ENCODE measurements at places on chromosomes 13 and 19.

DNA sequence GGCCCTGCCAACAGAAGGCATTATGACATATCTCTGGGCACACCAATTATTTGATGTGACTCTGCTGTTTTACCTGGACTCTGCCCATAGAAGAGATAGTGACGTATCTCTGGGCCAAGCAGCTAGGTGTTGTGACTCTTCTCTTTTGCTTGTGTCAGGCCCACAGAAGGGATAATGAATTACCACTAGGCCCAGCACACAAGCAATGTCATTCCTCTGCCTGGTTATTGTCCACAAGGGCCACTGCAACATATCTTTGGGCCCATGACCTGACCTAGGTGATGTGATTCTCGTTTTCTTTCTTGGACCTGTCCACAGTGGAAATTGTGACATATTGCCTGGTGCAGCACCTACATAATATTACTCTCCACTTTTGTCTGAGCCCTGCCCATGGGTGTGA, 65.1 kb upstream of the ZNF724 start:
- no peak for DNase-seq

DNA sequence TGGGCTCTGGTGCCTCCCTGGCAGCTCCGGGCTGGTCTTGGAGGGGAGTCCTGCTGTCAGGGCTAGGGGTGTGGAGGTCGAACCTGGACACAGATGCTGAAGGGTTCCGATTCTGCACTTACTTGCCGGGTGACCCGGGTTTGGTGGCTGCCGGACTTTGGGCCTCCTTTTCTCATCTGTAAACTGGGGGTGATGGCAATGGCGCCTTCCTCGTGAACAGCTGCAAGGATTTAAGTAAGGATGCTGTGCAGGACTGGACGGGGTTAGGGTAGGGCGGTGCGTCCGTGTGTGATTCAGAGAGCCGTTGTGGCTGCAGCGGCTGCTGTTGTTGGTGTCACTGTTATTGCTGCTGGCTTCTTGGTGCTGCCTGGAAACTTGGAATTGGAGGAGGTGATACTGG, 2.4 kb downstream of the HPN start:
- DNase-seq = no peak

- no peak for DNase-seq
Measured at GRCh38 chr13:52644108-52644507, 1.9 kb downstream of the HNRNPA1L2 start.

GRCh38 chr13:47120282-47120681, 223.4 kb upstream of the HTR2A start:
- no peak for DNase-seq

DNA sequence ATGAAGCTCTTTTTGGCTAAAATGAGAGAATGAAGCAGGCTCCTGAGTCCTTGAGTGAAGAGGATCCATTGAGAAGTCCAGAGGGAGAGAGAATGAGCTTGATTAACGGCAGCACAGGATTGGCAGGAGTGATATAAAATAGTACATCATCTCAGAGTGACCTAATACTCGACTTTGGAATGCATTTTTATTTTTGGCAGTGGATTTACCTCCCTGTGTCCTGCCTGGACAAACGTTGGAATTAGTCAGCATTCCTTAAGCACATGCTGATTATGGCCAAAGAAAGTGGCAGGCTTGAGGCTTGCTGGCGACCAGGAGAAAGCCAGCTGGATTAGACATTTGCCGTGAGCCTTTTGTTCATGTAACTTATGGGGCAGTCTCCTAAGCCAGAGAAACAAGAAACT, 22.9 kb downstream of the LRCH1 start:
- DNase-seq = no peak

DNA sequence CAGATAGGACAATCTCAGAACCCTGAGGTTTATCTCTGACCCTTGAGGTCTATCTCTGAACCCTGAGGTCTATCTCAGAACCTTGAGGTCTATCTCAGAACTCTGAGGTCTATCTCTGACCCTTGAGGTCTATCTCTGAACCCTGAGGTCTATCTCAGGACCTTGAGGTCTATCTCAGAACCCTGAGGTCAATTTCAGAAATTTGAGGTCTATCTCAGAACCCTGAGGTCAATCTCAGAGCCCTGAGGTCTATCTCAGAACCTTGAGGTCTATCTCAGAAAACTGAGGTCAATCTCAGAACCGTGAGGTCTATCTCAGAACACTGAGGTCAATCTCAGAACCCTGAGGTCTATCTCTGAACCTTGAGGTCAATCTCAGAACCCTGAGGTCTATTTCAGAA, 2.3 kb downstream of the TLE2 start:
- no peak for DNase-seq

- no peak for DNase-seq
Measured at GRCh38 chr13:106382534-106382933, 152.9 kb downstream of the EFNB2 start.

GRCh38 chr19:33678796-33679585, 57.2 kb downstream of the CHST8 start:
- no peak for DNase-seq

DNA sequence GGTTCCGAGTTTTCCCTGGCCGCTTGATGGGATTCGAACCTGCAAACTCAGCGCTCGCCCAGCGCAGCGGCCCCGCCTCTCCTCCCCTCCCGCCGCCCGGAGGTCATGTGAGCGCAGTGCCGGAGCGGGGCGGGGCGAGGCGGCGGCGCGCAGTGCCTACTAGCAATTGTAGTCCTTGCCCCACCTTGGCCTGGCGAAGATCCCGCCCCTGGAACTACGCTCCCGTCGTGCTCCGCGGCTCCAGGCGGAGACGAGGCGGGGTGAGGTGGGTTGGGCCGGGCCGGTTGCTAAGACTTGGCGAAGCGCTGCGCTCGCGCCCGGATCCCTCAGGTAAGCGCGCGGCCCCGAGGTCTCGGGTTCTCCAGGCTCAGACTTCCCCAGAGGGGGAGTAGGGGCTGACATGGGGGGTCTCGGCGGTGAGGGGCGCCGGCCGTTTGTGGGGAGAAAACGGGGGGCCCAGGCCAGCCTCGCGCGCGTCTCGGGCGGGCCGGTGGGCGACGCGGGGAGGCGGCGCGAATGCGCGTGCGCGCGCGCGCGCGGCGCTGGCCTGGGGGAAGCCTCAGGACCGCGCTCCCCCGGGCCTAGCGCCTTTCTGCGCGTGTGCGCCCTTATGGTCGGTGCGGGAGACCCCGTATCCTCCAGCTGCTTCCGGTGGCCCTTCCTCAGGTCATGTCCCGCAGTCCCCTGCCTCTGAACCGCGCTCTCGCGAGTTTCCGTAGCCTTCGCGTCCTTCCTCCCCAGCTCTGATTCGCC, at the start of the genes ADAT3 and SCAMP4:
Gene ADAT3, plus strand, starts transcription at position 290 of the 753 bp plus-strand sequence. CDS start 6,649 bp downstream, outside the sequence.
Gene SCAMP4, plus strand, starts transcription at position 290 of the 753 bp plus-strand sequence. CDS start 9,621 bp downstream, outside the sequence.
- peak; percentile 92 for DNase-seq

DNA sequence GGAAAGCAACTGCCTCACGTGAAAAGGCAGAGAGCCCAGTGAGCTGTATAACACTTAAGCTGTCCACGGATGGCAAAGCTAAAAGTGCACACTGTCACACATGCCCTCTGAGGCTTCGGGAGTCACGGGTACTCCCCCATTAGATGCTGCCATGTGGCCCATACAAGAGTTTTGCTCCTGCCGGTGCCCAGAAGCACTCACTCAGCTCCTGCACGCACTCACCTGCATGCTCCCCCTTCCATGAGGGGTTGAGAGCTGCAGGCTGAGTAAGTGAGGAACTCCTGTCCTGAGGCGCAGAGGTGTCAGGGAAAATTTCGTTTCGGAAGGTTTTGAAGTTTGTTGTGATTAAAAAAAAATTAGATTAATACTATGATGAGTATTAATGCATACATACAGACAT, 939.2 kb upstream of the ATXN8OS start:
- no peak for DNase-seq

GRCh38 chr19:56088497-56089215, 32.4 kb downstream of the ZNF787 start:
- DNase-seq = no peak

GRCh38 chr19:19031891-19032290, 1.4 kb downstream of the SUGP2 start:
- DNase-seq = no peak

GRCh38 chr19:45927565-45928261, 13.1 kb upstream of the NANOS2 start:
- peak; percentile 85 for DNase-seq

DNA sequence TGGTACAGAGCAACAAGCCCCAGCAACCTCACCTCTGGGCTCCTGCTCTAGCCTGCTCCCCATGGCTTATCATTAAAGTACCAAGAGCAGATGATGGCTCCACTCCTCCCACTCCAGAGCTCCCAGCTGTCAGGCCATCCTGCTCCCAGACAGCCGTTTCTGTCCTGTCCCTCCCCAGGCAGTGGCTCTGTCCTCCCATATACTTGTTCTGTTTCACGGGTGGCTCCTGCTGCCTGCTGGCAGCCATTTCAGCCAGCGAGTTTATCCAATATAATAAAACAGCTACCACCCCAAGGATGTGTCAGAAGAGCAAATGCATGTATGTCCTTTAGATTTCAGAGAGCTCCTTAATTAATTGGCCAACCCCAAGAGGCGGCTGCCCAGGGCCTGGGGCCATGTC, 79.4 kb upstream of the VSTM2B start:
- no peak for DNase-seq

- no peak for DNase-seq
Measured at GRCh38 chr13:44989941-44990340, 603 bp downstream of the GPALPP1 start.

DNA sequence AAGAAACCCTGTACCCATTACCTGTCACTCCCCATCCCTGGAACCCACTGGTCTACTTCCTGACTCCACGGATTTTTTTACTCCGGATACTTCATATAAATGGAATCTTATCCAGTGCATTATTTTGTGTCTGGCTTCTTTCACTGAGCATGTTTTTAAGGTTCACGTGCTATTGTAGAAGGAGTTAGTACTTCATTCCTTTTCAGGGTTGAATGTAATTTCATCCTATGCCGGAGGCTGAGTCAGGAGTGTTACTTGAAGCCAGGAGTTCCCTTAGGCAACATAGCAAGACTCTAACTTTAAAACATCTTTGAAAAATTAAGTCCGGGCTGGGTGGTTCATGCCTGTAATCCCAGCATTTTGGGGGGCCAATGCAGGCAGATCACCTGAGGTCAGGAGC, 17.9 kb upstream of the ELAVL1 start:
- no peak for DNase-seq

DNA sequence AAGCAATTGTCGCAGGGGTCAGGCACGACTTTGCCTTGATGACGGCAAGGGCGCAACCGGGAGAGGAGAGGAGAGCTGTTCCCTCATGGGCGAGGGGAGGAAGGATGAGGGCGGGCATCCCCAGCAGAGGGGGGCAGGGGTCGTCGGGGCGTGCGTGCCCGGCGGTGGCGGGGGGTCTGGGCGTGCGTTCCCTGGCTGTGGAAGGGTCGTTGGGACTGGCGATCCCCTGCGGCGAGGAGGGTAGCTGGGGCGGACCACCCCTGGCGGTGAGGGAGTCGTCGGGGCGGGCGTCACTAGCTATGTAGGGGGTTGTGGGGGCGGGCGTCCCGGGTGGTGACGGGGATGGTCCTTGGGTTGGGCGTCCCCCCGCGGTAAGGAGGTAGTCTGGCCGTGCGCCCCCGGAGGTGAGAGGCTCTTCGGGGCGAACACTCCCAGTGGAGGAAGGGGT, 1.7 kb downstream of the COMP start:
- DNase-seq = no peak

All from Caki2 (cell line).